ENCODE measurements at places on chromosomes 7 and 10. TPM values are rescaled to one million over a fixed set of nuclear protein-coding genes. Genes with fewer than 3 reads are reported as not detected.

- DNase-seq = no peak
These were observed 80.5 kb upstream of the LRGUK start for GRCh38 chr7:134046594-134047128.

DNA sequence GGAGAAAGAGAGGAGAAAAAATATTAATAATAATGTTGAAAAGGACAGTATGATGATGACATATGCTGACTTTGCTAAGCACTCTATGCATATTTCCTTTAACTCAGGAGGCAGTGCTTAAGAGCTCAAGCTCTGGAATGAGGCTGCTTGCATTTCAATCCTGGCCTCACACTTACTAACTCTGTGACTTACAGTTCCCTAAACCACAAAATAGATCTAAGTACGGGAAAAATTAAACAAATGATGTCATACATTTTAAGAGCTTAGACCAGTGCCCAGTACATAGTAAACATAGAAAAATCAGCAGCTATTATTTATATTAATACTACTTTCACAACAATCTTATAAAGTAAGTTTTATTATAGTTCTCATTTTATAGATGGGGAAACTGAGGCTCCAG lies 61.3 kb downstream of the GFRA1 start:
- no peak for DNase-seq

DNA sequence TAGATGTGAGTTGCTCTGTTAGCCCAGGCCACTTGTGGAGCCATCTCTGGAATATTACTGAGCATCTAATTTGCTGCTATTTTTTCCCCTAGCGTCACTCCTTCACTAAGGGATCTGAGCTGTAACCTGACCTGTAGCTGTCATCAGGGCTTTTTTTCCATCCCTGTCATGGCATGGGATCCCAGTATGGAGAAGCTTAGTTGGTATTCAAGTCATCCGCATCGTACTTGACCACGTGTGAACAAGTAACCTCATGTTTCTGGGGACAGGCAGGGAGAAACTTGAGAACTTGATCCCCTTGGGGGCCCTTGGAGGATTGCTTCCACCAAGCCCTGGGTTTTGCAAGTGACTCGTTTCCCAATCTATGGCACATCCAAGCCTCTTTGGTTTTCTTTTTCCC lies 474.4 kb upstream of the GALNT17 start:
- no peak for DNase-seq

DNA sequence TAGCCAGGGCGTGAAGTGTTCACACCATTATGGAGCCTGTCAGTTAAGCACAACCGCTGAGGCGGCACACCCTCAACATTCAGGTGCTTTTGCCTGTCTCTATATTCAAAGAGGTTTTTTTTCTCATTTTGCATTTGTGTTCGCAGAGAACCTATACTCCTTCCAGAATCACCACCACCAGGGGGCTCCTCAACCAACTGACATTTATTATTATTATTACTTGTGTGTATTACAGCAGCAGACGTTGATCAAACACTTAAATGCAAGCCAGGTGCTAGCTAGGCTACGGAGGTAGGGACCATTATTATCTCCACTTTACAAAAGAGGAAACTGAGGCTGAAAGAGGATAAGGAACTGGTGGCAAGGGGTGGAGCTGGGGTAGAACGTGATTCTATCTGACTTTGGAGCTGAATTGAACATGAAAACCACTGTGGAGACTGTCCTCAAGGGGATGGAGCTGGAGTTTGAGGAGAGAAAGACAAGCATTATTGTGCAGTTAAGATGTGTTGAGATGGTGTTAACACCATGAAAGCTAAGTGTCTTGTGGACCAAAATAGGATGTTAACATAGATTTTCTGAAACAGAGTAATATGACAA lies 133.8 kb upstream of the PLXNA4 start:
- DNase-seq = no peak

DNA sequence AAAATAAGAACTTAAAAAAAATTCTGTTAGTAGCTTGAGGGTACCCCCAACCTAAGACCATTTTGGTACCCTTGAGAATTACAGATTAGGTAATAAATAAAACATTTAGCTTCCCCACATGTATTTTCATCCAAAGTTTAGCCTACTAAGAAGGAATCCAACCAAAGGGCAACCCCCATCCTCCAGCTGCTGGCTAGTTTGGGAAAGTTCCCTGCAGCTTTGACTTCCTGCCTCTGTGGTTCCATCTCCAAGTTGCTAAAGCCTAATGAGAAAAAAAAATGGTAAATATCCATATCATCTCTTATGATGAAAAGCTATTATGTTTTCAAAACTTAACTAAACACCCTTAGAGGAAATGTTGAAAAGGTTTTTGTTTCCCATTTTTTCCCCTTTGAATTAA lies 547.2 kb downstream of the ANKRD7 start:
- DNase-seq = no peak

DNA sequence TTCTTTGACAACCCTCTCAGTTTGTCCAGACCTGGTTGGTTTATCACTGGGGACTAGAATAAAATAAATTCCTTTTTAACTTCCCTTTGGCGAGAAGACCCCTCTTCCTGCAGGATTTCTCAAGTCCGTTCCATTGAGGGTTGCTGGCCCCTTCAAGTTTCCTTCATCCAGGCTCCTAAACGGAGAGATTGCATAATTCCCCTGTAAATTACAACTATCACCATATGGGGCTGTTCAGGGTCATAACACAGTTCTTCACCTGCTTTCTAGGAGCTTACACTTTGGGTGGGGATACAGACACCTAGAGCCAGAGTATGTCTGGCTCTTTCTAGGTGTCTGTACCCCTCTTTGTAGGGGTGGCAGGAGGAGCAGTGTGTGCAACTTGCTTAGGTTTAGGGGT lies 3.3 kb upstream of the COPS6 start:
- DNase-seq = no peak

- no peak for DNase-seq
These were observed 104.1 kb downstream of the THSD7A start for GRCh38 chr7:11727864-11728263.

- no peak for DNase-seq
These were observed 1.3 kb upstream of the GFRA1 start for GRCh38 chr10:116274064-116274904.

DNA sequence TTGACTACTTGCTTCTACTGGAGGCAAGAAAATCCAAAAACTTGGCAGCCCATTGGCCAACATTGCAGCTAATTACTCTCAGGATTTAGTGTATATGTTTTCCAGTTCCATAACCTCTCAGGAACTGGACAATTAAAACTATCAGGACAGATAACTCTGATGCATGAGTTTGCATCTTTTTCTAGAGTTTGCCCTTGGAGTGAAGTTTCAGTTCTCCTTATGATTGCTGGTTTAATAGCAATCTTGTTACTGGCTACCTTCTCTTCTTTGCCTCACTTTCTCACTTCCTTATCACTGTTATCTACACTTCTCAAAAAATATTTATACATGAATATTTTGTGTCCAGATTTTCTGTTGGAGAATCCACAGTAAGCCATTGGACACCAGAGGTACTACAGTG lies 735.9 kb downstream of the PCDH15 start:
- no peak for DNase-seq

DNA sequence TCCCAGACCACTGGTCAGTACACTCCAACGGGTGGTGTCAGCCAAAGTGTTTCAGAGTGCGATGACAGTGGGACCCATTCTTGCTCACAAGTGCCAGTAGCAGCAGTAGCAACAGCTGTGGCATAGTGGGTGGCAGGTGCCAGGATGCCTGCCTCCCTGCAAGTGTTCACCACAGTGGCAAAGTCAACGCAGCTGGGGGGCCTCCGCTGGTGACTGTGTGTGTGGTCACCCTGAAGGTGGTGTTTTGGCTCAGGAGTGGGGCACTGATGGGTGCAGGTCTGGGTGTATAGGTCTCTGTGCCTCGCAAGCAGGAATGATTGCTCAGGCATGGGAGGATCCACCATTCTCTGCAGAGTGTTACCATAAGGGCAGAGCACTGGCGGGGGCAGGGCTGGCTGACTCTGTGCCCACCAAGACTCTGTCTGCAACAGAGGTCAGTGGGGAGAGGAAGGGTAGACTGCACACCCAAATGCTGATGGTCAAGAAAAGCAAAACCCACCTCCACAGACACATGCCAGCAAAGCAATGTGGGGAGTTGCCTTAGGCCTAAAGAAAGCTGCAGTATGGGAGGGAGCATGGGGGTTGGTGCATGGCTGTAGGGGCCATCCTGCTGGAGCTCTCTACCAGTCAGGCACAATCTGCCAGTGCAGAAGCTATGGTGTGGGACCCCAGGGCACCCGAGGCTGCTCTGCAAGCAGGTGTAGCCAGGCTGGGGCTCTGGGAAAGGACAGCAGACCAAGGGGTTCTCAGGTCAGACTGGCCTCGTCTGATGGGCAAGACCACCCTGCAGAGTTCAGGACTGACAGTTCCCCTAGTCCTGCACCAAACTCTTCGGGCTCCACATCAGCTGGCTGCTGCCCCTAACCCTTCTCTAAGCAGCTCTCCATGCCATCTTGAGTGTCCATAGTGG lies 368.1 kb downstream of the CTNNA3 start:
- DNase-seq = peak; percentile 33

DNA sequence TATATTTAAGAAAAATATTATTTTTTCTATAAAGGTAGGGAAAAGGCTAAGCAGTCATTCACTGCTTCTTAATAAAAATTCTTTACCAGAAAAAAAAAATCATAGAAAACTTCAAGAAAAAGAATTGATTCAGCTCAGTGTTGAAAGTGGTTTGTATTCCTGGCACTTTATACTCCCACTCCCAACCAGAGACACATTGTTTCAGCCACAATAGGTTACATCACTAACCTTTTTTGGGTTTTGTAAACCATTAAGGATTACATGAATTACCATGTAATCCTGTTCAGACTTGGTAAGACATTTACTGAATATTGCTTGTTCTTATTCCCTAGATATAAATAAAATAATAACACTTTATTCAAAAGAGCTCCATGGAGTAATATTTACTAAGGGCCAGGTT lies 46.6 kb downstream of the MINPP1 start:
- no peak for DNase-seq

DNA sequence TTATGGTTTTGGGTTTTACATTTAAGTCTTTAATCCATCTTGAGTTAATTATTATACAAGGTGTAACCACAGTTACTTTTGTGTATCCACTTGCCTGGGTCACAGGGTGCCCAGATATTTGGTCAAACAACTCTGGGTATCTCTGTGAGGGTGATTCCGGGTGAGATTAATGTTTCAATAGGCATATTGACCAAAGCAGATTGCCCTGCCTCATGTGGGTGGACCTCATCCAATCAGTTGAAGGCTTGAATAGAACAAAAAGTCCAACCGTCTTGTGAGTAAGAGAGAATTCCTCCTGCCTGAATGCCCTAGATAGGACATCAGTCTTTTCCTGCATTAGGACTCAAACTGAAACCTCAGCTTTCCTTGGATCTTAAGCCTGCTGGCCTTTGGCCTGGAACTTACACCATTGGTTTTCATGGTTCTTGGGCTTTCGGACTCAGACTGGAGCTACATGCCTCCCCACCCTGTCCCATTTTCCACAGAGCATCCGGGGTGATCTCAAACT lies 68.9 kb upstream of the ST8SIA6 start:
- DNase-seq = no peak

GRCh38 chr7:16135658-16136057 lies 285.7 kb downstream of the CRPPA start:
- no peak for DNase-seq

- no peak for DNase-seq
These were observed 75.3 kb upstream of the AGBL3 start for GRCh38 chr7:134910968-134911367.

POLR2J3 gene
- total RNA-seq = 27.5 TPM

TLX1 gene
- not detected for total RNA-seq

KCND2 gene
- 4.2 TPM for total RNA-seq

TAS2R41 gene
- 1.0 TPM for total RNA-seq

OR13A1 gene
- total RNA-seq = not detected
